ENCODE measurements at places on chromosomes 4 and X. TPM values are rescaled to one million over a fixed set of nuclear protein-coding genes. Genes with fewer than 3 reads are reported as not detected.

The FAM53A gene
- 0.71 TPM for total RNA-seq

The MAMLD1 gene
- 1.8 TPM for total RNA-seq

The SSX4 gene
- total RNA-seq: not detected

The TCEAL6 gene
- total RNA-seq: not detected

The SERPINA7 gene
- total RNA-seq: not detected

The MED12 gene
- 23.2 TPM for total RNA-seq

The PCDH7 gene
- 34.3 TPM for total RNA-seq

The TKTL1 gene
- 11.7 TPM for total RNA-seq

The ARMCX2 gene
- total RNA-seq: 34.5 TPM
